Dorsolateral prefrontal cortex (tissue), 122 donors: ENCODE measurements at places on chromosomes 6 and 20.

GRCh38 chr20:44411020-44411756, 55.7 kb downstream of the HNF4A start:
- no peak for DNase-seq

GRCh38 chr6:83006270-83006905, 59.3 kb downstream of the UBE3D start:
- DNase-seq = no peak

GRCh38 chr6:95231416-95231815, 345.9 kb upstream of the MANEA start:
- no peak for DNase-seq

DNA sequence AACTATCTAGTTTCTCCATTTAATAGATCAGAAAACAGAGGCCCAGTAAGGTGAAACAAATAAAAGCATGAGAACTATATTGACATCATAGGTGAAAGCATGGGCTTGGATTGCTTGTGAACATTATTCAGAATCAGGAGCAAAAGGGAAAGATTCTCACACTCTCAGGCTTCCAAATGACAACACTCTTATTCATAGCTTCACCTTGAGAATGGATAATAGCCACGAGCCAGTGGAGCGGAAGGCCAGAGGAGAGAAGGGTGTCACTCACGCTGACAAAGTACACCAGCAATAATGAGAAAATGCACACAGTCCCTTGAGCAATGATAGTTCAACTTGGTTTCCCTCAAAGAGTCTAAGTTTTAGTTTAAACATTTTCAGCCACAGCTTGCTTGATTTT, 339.0 kb downstream of the TPBG start:
- DNase-seq = no peak

DNA sequence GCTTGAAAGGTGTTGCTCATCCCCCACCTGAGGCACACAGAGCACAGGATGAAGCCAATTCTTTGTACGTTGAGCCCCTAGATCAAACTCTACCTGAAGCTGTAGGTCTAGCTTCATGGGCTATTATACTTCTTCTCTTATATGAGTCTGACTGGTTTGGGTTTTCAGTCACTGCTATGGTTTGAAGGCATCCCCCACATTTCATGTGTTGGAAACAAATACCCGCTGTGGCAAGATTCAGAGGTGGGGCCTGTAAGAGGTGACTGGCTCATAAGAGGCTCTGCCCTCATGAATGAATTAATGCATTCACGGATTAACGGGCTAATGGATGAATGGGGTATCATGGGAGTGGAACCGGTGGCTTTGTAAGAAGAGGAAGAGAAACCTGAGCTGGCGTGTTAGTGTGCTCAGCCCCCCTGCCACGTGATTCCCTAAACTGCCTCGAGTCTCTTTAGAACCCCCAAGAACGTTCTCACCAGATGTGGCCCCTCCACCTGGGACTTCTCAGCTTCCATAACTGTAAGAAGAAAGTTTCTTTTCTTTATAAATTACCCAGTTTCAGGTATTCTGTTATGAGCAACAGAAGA, 39.2 kb downstream of the PREX1 start:
- no peak for DNase-seq

DNA sequence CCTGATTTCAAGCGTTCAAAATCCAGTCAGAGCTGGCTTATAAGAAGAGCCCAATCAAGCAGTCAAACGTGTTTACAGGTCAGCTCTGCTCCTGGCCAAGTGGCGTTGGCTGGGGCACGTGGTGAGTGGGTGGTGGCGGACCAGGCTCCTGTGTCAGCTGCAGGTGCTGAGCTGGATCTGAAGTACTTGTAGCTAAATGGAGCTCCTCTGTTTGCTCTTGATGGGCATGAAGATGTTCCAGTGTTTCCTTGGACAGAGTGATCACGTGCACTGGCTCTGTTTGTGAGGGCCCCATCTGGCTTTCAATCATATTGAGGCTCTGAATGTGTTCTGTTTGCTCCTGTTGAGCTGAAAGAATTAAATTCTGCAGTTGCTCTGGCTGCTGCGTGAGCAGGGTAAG, 10.2 kb upstream of the MICAL1 start:
- peak; percentile 75 for DNase-seq
